ENCODE measurements at places on chromosomes 3 and 15.

DNA sequence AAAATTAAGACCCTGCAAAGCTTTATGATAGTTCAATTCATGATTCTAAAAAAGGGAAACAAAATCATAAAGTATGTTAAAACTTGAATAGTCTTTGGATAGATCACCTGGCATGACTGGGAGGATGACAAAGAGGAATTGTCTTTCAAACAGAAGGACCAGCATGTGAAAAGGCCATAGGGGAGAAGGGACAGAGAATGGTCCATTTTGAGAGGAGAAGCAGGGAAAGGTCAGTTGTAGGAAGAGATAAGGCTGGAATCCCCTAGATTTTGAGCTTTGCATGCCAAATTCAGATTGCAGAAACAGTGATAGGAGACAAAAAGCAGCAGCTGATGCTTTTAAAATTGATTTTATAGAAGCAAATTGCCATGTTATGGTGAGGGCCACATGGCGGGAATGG lies 12.7 kb downstream of the PROS1 start:
- no peak for DNase-seq

DNA sequence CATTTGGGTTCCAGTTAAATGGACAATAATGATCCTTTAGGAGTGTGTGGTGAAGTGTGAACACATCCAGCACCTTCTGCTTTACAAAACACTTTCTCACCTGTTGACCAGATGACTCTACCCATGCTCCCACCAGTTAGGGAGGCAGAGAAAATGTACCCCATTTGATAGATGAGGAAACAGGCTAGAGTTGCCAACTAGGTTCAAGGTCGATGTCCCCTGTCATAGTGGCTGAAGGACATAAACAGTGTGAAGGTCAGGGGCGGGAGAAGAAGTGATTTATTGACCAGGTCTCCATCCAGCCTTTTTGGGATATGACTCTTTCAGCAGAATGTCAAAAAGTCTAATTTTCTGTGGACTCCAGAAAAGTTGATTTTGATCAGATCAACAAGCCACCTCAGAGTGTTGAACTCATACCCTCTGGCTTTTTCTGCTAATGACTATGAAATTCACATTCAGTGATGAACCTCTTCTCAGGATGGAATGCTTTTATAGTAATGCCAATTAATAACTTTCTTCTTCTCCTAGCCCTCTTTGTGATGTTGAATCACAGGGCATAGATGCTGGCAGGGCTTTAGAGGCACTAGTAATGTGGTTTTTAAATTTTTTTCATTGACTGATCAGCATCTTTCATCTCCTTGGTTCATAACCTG lies 57.5 kb downstream of the CPN2 start:
- DNase-seq, result no peak

- DNase-seq, result no peak
These were observed 23.2 kb upstream of the LAMP3 start for GRCh38 chr3:183185696-183186095.

DNA sequence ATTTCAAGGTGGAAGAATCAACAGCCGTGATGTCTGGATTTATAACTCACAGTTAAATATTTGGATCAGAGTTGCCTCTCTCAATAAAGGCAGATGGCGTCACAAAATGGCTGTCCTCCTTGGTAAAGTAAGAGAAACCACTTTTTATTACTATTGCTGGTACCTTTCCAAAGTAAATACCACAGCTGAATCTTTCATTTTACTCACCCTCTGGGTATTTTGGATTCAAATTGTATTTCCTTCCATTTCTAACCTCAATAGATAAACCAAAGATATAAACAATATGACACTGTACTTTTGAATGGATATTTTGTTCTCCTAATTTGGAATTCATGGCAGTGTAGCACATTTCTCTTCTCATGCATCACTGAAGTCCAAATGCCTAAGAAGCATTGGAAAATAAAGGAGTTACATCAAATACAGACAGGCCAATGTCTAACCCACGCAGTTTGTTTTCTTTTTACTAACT lies 29.5 kb downstream of the KLHL24 start:
- no peak for DNase-seq

GRCh38 chr3:51718547-51719409 lies 11.9 kb downstream of the GRM2 start:
- no peak for DNase-seq
